ENCODE measurements at places on chromosomes 16 and 17.

GRCh38 chr16:234468-235305, at the start of gene FAM234A:
Gene FAM234A, plus strand, starts transcription at chr16:234821. Its CDS starts 19,593 bp downstream, at chr16:254414.
- peak; percentile 95 for DNase-seq

DNA sequence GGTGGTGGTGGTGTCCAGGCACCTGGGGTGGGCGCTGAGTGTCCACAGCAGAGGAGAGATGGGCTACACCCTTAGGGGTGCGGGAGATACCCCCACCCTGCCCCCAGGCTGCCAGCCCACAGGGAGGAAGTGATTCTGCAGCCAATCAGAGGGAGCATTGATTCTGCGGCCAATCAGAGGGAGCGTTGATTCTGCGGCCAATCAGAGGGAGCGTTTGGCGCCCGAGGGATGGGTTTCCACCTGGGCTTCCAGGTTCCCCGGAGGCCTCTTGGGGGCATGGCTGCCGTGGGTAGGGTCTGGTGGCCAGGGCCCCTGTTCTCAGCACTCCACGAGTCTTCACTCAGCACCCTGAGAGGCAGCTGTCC, 28.2 kb upstream of the ACSF3 start:
- no peak for DNase-seq

GRCh38 chr16:86322806-86323205, 187.5 kb upstream of the FOXF1 start:
- DNase-seq, result no peak

DNA sequence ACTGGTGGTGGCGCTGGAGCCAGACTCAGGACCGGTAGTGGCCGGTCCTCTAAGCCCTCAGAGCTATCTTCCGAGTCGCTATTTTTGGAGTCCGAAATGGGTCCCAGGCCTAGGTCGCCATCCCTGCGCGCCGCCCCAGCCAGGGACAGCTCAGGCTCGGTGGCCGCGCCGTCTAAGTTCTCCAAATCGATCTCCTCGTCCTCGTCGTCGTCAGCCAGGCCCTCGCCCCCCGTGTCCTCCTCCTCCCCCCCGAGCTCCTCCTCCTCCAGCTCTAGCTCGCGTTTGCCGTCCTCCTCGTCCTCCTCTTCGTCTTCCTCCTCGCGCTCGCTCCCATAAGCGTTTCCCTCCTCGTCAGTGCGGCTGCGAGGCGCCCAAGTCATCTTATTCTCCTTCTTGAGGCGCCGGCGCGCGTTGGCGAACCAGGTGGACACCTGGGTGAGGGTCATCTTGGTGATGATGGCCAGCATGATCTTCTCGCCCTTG, 1.6 kb downstream of the IRX3 start:
- DNase-seq, result no peak

- no peak for DNase-seq
Measured at GRCh38 chr17:72432143-72432621, 311.4 kb downstream of the SOX9 start.

Data from activated CD4-positive, alpha-beta memory T cell treated with anti-CD3 and anti-CD28 coated beads, Interleukin-2, amount 10 ng/mL, durations not matched to agents 7 days and 5 days (primary cell).